Inflammatory macrophage (primary cell): ENCODE measurements at places on chromosomes 6 and 20.

DNA sequence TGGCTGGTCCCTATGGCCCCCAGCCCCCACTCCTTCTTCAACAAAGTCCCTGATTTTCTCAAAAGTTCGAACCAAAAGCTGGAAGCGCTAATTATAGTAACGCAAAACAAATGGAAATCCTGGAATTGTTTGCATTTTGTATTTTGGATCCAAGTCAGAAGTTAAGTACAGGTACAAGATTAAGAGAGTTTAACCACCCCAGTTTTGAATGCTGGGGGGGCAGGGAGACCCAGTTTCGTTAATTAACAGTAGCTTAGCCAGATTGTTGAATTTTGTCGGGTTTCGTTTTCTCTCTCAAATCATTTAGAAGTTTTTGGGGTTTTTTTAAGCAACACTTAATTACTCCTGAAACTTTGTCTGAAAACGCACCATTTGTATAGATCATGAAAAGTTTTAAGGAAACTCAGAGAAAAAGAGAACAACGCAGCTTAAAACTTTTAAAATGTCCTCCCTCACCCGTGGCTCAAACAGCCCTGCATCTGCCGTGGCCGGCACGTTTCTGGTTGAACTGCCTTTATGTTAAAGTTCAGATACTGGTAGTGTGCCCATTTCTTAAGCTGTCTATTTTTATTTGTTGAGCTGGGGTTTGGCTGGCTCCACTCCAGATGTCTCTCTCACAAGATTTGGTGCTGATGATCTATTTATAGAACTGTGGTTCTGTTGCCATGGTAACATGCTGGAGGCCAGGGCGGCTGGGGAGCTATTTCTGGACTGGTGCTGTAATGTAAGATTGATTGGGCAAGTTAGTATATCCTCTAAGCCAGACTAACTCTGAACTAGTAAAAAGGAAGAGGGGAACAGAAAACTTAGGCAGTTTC, 55.0 kb downstream of the GNAS start:
- peak; percentile 99 for DNase-seq

- no peak for DNase-seq
Measured at GRCh38 chr20:39103732-39104131, 141.6 kb downstream of the DHX35 start.

- DNase-seq, result no peak
Measured at GRCh38 chr6:32181915-32182529, 2.0 kb downstream of the AGER start.

DNA sequence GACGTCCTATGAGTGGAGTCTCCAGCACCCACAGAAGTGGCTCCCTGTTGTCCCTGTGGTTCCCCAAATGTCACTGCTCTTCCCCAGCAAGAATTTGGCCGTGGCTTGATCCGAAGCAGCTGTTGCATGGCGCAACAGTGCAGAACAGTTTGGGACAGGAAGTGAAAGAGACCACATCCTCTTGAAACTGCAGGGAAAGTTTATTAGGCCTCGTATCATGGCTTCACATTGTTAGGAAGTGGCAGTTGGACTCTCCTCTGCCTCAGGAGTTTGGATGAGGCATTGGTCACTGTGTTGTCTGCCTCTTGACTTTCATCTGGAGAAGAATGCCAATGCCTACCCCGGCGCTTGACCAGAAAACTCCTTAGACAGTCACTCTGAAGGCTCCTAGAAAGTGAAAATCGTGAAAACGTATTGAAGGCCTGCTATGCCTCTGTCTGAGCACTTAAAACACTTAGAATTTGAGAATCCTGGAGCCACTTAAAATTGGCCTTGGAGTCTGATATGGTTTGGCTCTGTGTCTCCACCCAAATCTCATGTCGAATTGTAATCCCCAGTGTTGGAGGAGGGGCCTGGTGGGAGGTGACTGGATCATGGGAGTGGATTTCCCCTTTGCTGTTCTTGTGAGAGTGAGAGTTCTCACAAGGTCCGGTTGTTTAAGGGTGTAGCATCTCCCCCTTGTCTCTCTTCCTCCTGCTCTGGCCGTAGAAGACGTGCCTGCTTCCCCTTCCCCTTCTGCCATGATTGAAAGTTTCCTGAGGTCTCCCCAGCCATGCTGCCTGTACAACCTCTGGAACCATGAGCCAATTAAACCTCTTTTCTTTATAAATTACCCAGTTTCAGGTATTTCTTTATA, 334.9 kb upstream of the JARID2 start:
- DNase-seq, result peak; percentile 95

- peak; percentile 25 for DNase-seq
Measured at GRCh38 chr6:119446609-119447008, 97.0 kb upstream of the MAN1A1 start.

DNA sequence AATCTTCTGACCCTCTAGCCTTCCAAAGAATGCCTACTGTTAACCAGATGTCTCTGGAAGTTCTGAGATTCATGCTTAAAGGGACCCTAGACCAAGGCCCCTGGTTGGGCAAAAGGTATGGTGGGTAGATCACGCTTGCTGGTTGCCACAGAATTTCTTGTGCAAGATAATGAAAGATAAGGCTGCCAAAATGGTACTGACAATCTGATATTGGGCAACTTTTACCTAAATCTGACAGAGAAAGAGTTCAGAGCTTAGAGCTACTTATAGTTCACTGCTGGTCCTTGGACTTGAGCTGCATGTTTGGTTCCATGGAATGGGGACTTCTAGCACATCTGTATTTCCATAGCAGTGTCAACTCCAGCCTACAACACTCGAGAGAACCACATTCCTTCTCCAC, 12.0 kb downstream of the DEFB114 start:
- DNase-seq, result no peak

GRCh38 chr6:36358226-36358915, 21.7 kb upstream of the BNIP5 start:
- no peak for DNase-seq

- DNase-seq, result no peak
Measured at GRCh38 chr6:160940197-160940596, 51.4 kb upstream of the MAP3K4 start.
